Hepatic stellate cell (primary cell): ENCODE measurements at places on chromosomes 16 and 17.

- DNase-seq = no peak
These were observed 1.5 kb downstream of the CNP start for GRCh38 chr17:41967921-41968578.

- peak; percentile 90 for DNase-seq
These were observed 6.1 kb upstream of the SERPINF2 start for GRCh38 chr17:1736348-1737281.

DNA sequence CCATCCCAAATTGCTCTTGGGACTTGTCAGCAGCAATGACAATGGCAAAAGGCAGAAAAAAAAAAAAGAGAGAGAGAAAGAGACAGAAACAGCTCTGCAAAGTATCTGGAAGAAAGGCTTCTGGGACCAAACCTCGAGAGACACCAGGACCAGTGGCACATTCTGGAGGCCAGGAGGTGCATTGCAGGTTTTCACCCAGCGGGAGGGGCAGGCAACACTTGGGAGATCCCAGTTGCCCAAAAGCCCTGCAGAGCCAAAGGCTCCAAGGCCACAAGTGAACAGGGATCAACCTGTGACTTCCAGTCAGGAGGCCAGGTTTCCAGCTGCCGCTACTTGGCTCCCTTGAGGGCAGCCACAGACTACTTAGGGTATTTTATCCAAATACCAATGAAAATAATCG lies 110.8 kb upstream of the CDH5 start:
- no peak for DNase-seq

DNA sequence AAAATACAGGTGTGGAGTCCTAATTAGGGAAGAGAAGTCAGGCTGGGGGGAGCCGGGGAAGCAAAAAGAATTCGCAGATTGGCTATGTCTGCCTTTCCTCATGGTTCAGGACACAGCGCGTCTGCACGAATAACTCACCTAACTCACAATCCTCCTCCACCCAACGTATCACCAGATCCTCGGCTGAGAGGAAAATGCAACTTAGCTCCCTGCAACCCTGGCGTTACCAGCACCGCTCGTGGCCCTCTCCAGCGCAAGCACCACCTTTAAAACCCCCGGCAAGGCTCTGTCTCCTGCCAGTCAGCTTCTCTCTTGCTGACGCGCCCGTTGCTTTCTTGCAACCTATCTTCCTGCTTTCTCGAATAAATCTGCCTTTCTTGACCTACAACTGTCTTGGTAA lies 49.8 kb upstream of the METRNL start:
- DNase-seq = no peak

DNA sequence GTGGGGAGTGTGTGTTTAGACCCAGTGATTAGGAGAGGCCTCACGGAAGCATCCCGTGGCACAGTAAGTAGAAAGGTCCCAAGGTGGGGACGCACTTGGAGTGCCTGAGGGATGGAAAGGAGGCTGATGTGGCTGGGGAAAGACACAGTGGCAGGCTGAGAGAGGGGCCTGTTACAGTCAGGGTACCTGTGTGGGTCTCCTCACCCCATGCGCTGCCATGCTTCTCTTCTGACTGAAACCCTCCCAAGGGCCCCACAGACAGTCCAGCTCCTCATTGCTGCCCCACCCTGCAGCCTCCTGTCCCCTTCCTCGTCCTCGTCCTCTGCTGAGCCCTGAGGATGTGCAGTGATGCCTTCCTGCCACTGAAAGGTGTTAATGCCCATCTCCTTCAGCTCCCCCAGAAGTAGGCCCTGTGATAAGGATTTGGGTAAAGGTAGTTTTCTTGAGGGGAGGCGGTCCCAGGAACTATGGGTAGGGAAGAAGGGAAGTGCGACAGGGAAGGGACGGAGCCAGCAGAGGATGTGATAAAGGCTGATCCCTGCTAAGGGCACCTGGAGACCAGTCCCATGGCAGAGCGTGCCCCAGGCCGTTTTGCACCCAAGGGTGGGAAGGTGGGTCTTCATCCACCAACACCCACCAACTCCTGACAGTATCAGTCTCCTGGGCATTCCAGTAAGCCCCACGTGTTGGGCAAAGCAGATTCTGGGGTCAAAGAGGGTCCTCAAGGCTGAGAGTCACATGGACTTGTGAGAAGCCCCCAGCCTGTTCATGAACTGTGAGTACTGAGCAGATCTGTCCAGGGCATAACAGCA lies 237.2 kb downstream of the GSG1L start:
- no peak for DNase-seq

DNA sequence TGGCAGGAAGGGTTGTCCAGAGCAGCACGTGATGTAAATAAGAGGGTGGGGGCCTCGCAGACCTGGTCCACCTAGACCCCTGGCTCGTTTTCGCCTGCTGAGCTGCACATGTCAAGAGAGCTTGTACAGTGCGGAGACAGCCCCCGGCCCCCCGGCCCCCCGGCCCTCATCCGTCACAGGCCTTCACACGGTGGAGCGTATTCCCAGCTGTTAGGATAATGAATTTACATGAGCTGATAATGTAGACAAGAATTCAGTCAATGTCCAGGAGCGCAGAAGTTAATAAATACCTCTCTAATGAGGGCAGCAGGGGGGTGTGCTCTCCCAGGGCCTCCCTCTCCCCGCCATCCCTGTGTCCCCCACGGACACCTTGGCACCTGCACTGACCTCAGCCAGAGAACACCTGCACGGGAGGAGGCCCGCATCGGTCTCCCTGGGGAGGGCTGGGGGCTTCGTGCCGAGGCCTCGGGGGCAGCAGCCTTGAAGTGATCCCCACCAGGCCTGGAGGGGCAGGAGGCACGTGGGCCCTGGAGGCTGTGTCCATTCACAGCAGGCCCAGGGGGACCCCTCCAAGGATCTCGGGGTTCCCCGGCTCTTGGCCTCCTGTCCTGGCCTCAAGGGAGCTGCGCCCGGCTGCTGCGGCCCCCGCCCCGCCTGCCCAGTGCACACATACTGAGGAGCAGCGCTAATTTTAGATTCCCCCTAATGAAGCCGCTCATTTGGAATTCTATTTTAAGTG lies 14.6 kb downstream of the GSE1 start:
- DNase-seq = no peak

DNA sequence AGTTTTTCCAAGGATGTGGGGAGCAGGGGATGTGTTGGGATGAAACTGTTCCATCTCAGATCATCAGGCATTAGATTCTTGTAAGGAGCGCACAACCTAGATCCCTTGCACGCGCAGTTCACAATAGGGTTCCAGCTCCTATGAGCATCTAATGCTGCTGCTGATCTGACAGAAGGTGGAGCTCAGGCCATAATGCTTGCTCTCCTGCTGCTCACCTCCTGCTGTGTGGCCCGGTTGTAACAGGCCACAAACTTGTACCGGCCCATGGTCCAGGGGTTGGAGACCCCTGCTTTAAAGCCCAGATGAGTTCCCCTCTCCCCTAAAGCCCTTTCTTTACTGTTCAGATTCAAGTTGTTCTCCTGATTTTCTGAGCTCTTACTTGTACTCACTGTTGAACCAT lies 44.8 kb downstream of the RNF135 start:
- DNase-seq = no peak

- no peak for DNase-seq
These were observed 76.6 kb downstream of the MAP2K4 start for GRCh38 chr17:12097326-12097725.

- DNase-seq = peak; percentile 46
These were observed 43.8 kb downstream of the SOCS1 start for GRCh38 chr16:11211977-11212797.

GRCh38 chr16:55016515-55016914 lies 85.8 kb downstream of the IRX5 start:
- DNase-seq = no peak

GRCh38 chr16:20681821-20682760 lies 15.4 kb downstream of the ACSM1 start:
- DNase-seq = no peak

GRCh38 chr16:83971165-83972130 lies 3.4 kb downstream of the NECAB2 start:
- no peak for DNase-seq

DNA sequence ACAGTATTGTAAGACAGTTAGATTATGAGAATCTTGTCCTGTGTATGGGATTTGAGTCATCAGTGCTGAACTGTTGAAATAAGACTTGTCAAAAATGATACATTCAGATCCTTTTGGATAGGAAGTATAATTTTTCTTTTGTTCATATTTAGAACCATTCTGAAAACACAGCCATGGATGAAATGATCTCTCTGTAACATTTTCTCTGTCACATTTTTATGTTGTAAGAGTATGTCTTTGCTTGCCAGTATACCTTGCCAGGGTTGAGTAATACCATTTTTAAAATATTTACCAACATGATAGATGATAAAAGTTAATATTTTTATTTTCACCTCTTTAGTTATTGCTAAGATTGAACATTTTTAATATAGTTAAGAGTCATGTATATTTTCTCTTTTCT lies 45.0 kb downstream of the NSRP1 start:
- DNase-seq = no peak

GRCh38 chr17:2235792-2236366 lies 67.7 kb downstream of the SMG6 start:
- DNase-seq = no peak

DNA sequence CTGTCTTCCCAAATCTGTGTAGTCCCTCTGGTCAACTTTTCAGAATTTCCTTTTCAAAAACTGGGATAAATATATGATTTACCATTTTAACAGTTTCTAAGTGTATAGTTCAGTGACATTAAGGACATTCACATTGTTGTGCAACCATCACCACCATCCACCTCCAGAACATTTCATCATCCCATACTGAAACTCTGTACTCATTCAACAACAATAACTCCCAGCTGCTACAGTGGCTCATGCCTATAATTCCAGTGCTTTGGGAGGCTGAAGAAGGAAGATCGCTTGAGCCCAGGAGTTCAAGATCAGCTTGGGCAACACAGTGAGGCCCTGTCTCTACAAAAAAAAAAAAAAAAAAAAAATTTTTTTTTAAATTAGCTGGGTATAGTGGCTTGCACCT lies 131.0 kb downstream of the AATF start:
- DNase-seq = no peak

DNA sequence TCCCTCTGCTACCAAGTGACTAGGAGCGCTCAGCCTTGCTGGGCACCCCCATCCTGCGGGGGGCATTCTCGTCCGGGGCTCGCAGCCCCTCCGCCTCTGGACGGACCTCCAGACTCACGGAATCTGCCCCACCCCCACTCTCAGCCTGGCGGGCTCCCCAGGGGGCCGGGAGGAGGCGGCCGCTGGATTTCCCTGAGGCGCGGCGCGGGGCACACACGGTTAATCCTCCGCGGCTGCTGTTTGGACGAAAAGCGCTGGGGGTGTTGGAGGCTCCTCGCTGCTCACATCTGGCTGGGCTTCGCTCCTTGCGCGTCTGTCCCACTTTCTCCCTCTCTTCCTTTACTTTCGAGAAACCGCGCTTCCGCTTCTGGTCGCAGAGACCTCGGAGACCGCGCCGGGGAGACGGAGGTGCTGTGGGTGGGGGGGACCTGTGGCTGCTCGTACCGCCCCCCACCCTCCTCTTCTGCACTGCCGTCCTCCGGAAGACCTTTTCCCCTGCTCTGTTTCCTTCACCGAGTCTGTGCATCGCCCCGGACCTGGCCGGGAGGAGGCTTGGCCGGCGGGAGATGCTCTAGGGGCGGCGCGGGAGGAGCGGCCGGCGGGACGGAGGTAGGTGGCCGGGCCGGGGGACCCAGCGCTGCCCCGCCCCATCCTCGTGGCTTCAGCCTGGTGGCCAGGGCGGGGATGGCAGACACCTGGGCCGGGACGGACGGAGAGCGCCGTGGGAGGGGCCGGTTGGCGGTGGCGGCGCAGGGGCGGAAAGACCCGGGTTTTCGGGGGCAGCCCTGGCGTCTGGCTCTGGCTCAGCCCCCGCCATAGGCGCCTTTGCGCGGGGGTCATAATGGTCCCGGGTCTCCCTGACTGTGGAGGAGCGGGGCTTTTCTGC lies at the start of gene C1QTNF1:
C1QTNF1 (plus strand) TSS at position 284 of the 886 bp plus-strand sequence. CDS start 19,800 bp downstream, outside the sequence.
- DNase-seq = peak; percentile 41

DNA sequence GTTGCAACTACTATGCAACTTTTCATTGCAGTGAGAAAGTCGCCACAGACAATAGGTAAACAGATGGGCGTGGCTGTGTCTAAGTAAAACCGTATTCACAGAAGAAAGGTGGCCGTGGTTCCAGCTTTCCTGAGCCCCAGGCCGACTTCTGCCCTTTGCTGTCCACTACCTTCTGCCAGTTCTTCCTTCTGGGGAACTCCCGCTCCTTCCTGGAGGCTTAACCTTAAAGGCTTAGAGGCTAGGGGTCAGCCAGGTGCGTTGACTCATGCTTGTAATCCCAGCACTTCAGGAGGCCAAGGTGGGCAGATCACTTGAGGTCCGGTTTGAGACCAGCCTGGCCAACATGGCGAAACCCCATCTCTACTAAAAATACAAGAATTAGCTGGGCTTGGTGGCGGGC lies 2.1 kb upstream of the SEPTIN12 start:
- DNase-seq = no peak

DNA sequence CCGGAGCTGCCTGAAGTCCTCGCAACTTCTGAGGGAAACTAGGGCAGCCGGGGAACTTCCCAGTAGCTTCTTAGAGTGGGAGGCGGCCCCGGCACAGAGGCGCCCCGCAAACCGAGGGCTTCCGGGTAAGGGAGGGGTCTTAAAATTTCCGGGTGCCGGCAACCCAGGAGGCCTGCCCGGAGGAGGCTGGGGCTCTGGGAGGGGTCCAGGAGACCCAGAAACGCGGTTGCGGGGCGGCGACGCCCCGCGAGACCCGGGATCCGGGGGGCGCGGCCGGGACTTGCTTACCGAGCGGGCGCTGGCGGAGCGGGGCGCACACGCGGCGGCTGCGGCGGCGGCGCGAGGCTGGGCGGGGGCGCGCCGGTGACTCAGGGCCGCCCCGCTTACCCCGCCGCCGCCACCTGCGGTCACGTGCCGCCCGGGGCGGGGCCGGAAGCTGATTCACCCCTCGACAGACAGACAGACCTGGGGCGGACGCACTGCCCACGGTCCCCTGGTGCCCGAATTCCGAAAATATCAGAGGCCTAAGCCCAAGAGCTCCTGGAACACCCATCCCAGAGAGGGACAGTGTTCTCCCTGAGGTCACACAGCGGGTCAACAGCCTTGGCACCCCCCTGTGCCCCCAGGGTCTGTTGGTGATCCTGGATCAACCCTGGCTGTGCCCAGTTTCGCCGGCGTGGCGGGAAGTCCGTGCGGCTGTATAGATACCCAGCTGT lies at the start of gene FAM83G:
FAM83G (minus strand) TSS at position 344 of the 716 bp plus-strand sequence. CDS start 723 bp downstream, outside the sequence.
- peak; percentile 80 for DNase-seq

GRCh38 chr17:47225436-47225858 lies 16.3 kb downstream of the MYL4 start:
- DNase-seq = peak; percentile 76

DNA sequence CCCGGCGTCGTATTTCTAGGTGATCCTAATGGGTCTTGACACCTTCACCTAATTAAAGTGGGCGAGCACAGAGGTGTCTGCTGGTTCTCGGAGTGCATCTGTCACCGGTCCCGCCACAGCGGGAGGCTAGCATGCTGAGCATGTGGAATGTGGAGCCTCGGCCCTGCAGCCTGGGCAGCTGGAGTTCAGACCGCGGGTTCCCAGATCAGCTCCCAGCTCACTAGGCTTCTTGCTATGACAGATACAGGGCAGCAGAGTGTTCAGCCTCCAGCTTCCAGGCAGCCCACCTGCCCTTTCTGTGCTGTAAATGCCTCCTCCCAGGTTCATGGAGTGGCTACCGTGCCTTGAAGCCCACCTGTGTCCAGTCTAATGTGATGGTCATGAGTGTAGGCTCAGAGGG lies 166.7 kb downstream of the CPPED1 start:
- DNase-seq = no peak
